WTC11 (cell line): ENCODE measurements at places on chromosomes 7 and 10.

- peak; percentile 61 for DNase-seq
Observed at GRCh38 chr10:81696609-81697388, 178.2 kb upstream of the NRG3 start.

DNA sequence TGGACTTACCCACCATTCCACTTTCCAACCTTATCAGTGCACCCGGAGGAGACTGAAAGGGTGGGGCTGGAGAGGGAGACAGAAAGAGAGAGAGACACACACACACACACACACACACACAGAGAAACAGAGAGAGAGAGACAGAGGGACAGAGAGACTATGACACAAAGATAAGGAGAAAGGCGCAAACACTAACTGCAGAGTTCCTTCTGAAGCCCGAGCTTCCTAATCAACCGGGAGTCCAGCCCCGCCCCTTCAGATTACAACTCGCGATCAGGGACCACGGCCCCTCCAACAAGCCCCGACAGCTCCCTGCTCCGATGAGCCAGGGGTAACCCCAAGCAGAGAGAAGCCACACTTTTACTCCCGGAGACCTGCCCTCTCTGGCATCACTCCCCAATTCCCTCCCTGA, 499 bp downstream of the GAL3ST4 start:
- DNase-seq, result no peak

DNA sequence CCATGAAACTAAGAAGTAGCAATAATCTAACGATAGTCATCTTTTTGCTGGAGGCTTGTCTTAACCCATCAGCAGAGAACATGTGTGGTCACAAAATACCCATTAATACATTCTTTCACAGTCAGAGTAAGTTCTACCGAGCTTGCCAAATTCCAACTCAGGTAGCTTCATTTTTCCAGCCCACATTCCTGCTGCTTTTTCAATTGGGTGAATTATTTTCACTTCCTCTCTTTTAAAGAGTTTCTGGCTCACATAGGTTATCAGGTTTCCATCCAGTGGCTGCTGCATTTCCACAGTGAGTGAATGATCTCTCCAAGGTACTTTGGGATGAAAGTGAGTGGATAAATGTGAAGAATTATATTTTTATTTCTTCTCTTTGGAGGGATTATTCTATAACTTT, 233.1 kb downstream of the SEMA3E start:
- DNase-seq, result no peak

GRCh38 chr10:119166118-119166500, 595 bp upstream of the SFXN4 start:
- no peak for DNase-seq

DNA sequence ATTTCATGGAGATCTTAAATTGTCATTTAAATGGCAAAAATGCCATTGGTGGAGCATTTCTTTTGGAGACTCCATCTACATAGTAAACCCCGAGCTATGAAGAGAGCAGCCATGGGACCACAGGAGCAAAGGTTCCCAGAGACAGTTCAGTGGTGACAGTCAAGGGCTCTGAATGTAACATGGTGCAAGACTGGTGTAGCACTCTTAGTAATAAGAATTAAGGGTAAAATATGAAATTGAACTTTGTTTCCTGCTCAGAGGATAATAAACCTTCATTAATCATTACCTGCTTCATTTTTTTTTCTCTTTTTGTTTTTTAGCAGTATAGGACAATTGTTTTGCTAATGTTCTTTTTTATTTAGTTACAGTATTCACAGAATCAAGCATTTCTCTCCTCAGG, 717.5 kb upstream of the POM121L12 start:
- no peak for DNase-seq

- DNase-seq, result no peak
Observed at GRCh38 chr7:50851891-50852290, 69.2 kb upstream of the GRB10 start.

GRCh38 chr7:149621776-149622175, 124.2 kb upstream of the ZNF746 start:
- no peak for DNase-seq

DNA sequence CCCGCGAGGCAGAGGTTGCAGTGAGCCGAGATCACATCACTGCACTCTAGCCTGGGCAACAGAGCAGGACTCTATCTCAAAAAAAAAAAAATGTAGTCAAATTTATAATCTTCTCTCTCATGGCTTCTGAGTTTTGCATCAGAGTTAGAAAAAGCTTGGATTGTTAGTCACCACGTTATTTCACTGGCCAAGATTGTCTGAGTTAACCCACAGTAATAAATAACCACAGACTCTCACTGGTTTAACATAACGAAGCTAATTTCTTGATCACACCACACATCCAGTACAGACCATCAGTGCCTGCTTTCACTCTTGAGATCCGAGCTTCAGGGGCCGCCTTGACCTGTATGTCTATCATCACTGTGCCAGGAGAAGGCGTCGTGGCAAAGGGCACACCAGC, 116.8 kb upstream of the JCAD start:
- no peak for DNase-seq

- DNase-seq, result no peak
Observed at GRCh38 chr7:90626013-90626412, 29.9 kb downstream of the CDK14 start.

- DNase-seq, result no peak
Observed at GRCh38 chr10:14782691-14783363, 8.1 kb upstream of the FAM107B start.

- DNase-seq, result no peak
Observed at GRCh38 chr7:117034851-117035464, 81.7 kb downstream of the ST7 start.

- peak; percentile 43 for DNase-seq
Observed at GRCh38 chr7:73602721-73603651, 21.3 kb downstream of the MLXIPL start.

DNA sequence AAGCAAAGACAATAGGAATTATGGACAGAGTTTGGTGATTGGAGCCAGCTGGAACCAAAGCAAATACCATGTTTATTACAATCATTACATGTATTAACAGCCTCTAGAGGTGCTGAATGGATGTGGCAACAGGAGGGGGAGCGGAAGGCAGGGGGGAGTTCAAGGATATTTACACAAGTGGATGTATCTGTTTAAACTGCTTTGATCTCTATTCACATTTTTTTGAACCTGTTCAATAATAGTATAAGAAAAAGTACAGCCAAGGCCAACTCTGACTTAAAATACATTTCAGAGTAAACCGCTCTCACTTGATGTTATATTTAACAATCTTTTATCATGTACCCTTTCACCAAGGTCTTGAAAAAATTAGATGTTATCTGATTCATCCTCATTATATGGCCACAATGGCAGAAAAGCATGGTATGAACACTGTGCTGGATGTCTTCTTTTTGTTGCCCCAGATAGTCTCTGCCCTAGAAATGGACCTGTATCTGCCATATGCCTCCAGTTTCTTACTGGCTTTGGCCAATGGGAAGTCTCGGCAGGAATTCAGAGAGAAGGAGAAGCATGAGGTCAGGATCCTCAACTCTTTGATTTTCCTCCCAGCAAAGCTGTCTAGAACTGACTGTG, 88.2 kb upstream of the FAM133B start:
- no peak for DNase-seq

GRCh38 chr10:62582804-62583208, 208.6 kb downstream of the ZNF365 start:
- DNase-seq, result no peak

DNA sequence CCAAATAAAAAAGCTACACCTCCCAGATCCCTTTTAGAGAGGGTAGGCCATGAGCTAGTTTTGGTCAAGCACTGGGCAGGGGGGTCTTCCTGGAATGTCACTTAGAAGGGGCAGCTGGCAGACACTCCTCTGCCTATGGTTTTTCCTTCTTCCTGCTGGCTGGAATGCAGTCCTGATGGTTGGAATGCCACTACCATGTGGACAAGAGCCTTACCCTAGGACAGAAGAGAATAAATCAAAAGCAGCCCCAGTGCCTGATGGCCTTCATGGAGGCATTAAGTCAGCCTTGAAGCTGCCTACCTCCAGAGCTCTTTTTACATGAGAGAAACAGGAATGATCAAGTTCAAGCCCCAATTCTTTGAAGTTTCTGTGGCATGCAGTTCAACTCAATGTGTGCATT, 43.5 kb upstream of the SORBS1 start:
- no peak for DNase-seq

DNA sequence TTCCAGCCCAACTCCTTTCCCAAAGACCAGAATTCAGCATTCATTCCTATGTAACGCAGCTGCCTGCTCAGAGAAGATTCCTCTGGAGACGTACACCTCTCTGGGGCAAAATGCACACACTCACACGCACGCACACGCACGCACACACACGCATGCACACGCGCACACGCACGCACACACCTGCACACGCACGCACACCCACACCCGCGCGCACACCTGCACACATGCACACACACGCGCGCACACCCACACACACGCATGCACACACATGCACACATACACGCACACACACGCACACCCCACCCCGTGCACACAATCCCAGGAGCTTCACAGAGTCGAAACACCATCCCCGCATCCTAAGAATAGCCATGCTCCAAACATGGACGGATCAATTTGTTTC, 13.0 kb downstream of the MMD2 start:
- DNase-seq, result no peak

DNA sequence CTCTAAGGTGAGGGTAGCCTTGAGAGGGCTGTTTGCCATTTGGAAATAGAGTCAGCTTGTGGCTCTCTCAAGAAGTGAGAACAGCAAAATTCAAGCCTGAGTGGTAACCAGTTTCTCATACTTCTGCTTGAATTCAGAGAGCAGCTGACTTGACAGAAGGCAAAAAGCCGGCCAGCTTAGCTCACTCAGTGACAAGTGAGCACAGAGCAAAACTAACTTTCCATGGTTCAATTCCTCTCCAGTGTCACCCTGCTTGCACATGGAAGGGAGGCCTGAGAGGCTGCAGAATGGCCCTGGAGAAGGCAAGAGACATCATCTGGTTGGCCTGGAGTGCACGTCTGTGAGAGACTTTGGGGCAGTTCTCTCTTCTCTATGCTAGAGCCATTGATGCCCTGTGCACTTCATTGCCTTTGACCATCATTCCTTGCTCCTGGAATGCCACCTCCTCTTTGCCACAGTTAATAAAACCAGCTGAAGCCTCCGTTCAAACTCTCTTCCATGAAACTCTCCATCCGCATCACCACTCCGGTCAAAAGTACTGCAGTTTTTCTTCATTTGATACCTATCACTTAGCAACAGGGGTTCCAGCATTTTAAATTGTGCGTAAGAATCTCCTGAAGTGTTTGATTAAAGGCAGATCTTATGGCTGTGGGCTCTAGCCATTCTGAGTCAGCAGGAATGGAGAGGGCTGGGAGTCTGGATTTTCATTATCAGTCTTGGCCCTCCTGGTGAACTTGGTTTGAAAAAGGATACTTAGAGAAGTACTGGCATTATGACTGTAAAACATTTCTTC, 69.8 kb upstream of the PIK3CG start:
- no peak for DNase-seq

DNA sequence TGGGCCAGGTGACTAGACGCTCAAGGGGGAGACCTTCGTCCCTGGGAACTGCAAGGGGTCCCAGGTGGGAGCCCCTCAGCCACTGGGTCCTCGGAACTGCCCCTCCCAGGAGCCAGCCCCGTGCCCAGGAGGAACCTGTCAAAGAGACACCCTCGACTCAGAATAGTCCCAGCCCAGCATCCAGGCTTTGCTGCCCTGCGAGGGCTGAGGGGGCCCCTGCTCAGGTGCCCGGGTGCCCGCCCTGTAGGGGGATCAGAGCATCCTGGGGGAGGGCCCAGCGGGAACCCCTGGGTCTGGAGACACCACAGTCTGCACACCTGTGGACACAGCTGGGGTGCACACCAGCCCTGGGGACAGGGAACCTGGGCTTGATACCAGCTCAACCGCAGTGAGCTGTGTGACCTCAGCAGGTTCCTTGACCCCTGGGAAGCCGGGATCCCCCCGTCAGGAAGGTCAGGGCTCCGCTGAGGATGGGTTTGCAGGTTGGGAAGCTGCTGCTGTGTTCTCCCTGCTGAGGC, 407 bp downstream of the ELN start:
- no peak for DNase-seq

GRCh38 chr10:75071756-75072155, 39.7 kb upstream of the SAMD8 start:
- DNase-seq, result no peak

DNA sequence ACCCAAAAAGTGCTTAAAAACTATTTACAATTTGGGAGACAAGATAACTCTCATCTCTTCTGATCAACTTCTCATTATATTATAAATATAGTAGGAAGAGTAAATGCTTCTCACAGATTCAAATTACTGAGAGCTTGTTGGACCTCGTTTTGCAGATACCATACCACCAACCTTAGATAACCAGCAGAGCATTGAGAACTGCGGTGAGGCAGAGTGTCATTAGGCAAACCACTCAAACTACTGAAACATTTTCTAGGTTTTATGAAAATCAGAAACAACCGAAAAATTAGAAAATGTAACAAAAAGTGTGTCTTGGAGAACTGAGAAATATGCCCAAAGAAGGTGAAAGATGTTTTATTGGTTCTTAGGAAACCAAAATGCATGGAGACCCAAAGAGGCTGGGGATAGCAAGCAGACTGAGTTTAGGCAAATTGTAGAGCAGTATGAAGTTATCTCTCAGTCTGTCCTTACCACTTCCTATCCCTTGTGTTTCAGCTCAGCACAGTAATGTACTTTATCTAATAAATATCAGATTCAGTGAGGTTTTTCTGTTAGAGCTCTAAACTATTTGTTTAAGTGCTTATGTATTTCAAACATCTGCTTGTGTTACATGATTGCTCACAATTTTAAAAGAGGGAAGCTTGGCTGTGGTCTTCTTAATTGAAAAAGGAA, 77.9 kb downstream of the HECTD2 start:
- no peak for DNase-seq

GRCh38 chr10:71845410-71846405, 5.3 kb downstream of the PSAP start:
- DNase-seq, result no peak

- DNase-seq, result no peak
Observed at GRCh38 chr7:101506531-101506930, 122.6 kb downstream of the MYL10 start.

- no peak for DNase-seq
Observed at GRCh38 chr7:94897541-94897940, 9.9 kb upstream of the PPP1R9A start.

- DNase-seq, result no peak
Observed at GRCh38 chr7:159019111-159019510, 125.6 kb downstream of the VIPR2 start.

- no peak for DNase-seq
Observed at GRCh38 chr10:712089-712488, 22.6 kb upstream of the DIP2C start.

- no peak for DNase-seq
Observed at GRCh38 chr7:103984050-103984449, 5.4 kb downstream of the RELN start.
